ENCODE measurements at places on chromosomes 4 and X.

DNA sequence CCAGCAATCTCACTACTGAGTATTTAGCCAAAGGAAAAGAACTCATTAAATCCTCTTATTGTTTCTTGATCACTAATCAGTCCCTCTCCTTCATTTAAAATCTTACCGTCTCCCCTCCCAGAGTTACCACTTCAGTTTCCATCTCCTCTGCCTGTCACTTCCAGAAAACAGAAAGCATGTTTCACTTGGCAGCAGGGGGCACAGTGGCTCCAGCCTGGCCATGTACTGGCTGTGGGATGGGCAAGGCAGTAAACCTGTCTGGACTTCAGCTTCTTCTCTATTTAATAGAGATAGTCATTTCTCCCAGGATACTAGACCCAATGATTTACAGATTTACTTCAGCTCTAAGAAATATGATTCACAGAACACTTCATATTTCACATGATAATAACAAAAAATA lies 63.2 kb downstream of the CD40LG start:
- peak; percentile 17 for DNase-seq

GRCh38 chrX:3527166-3527565 lies 180.7 kb upstream of the MXRA5 start:
- no peak for DNase-seq

DNA sequence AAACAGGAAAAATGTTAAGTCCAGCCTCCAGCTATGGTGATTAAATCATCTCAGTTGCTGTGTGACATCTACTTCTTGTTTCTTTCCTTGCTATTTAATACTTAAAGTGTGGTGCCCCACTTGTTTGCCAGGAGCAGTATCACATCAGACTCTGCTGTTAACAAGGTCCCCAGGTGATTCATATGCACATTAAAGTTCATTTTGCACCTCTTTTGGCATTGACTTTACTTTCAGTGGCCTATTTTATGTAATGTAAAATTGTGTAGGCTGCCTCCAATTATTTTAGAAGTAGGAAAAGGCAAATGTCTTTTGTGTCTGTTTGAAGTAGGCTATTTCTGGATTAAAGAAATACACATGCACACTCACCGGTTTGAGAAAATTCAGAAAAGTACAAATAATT lies 47.5 kb downstream of the CPE start:
- DNase-seq, result no peak

DNA sequence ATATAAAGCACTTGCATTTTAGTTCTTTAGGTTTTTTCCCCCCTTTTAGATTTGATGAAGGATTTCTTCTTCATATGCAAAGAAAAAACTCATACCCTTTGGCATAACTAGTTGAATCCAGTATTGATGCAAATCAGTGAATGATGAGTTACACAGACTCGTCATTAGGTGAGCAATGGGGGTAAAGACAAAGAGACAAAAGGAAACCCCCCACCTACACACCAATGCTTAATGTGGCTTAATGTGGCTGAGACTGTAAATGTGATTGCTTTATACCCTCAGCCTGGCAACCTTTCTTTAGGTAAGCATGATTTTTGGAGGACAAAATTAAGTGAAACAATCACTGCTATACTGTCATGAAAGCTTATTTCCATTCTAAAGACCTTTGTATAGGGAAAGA lies 39.5 kb downstream of the CD40LG start:
- no peak for DNase-seq

GRCh38 chr4:31272331-31273061 lies 552.3 kb downstream of the PCDH7 start:
- DNase-seq, result no peak

GRCh38 chrX:129652565-129653169 lies 2.1 kb downstream of the APLN start:
- DNase-seq, result no peak

DNA sequence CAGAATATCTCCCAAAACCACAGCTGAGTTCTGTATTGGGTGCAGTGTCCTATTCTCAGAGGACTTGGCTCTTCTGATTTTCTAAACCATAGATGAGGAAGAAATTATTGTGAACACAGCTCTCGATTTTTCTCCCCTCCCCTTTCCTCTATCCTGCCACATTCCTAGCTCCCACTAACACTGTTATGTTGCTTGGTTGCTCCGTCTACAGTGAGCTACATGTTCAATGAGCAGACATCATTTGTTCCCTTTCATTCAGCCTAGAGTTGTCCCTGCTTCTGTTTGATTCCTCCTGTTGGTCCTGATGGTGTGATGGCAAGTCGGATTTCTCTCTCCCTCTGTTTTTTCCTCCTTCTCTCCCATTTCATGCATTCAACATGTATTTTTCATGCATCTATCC lies 65.9 kb downstream of the DIPK2B start:
- DNase-seq, result no peak

- DNase-seq, result no peak
Observed at GRCh38 chrX:2719774-2720447, 28.8 kb downstream of the CD99 start.

DNA sequence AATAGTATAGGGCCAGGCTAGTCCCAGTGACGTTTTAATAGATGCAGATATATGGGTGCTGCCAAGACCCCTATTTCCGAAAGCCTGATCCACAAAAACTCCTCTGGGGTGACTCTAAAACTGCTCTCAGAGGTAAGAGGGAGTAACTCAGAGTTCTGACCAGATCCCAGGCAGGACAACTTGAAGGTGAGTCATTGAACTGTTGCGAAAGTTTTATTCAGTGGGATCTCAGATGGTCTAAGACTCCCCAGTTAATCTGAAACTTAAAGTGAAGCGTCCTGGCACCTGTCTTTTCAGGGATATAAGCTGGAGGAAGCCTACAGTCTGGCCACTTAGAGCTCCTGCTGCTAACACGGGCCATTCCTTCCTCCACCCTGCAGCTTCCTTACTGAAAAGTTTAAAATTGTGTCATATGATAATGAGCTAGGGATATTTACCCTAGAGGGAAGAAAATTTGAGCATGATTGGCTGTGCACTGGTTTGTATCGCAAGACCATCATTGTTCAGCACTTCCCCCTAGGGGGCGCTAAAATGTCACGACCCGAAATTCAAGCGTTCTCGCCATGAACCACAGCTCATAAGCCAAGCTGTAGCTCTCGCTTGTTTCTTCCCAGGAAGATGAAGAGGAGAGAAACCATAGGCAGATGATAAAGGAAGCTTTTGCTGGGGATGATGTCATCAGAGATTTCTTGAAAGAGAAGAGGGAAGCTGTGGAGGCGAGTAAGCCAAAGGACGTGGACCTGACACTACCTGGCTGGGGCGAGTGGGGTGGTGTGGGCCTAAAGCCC lies 19.5 kb downstream of the UTP14A start:
- peak; percentile 39 for DNase-seq

DNA sequence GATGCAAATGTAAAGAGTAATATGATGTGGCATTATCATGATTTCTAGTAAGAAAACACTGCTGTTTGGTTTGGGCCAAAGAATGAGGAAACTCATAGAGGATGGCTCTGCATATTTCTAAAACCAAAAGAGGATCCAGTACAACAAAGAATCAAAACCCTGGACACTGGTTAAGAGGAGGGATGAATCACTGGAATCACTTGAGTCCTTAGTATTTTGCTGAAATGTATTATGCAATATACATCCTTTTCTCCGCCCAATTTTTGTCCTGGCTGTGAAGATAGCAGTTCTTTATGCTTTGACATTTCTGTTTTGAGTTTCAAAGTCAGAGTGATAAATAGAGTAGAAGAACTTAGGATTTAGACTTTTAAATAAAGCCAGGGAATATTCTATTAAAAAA lies 345.9 kb downstream of the PACRGL start:
- no peak for DNase-seq

GRCh38 chrX:49111791-49112190 lies 11.7 kb downstream of the GPKOW start:
- DNase-seq, result no peak

GRCh38 chr4:8872402-8873291 lies 1.0 kb upstream of the HMX1 start:
- no peak for DNase-seq

GRCh38 chr4:89640620-89641366 lies 196.2 kb downstream of the SNCA start:
- DNase-seq, result no peak

- DNase-seq, result no peak
Observed at GRCh38 chr4:151013491-151013890, 1.6 kb downstream of the LRBA start.

- DNase-seq, result no peak
Observed at GRCh38 chr4:3759236-3759635, 6.9 kb upstream of the ADRA2C start.

GRCh38 chr4:158667651-158668198 lies 4.0 kb downstream of the C4orf46 start:
- DNase-seq, result no peak

DNA sequence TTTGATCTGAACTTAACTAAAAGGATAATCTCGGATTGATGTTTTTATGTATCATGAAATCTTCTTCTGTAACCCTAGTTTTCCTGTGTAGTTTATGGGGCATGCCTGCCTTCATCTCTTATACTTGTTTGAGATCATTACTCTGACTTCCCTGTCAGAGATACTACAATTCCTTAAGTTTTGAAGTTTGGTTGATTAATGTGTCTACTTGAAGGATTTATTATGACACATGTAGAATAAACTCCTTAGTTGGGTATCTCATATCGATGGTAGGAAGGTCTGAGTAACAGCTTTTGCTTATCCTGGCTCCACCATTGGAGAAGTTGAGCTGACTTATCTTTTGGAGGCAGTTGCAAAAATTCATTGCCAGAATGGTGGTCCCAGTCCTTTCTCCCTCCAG lies 46.7 kb downstream of the WWC2 start:
- no peak for DNase-seq

DNA sequence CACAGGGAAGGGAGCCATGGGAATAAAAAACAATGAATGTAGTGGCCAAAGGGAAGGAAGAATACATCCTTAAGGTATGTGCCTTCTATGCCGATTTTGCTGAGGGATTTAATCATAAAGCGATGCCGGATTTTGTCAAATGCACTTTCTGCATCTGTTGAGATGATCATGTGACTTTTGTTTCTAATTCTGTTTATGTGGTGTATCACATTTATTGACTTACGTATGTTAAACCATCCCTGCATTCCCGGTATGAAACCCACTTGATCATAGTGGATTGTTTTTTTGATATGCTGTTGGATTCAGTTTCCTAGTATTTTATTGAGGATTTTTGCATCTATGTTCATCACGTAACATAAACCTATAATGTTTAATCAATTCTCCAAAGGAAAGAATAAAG lies 60.0 kb downstream of the SSX7 start:
- DNase-seq, result no peak

GRCh38 chr4:154164931-154165839 lies 326.4 kb downstream of the DCHS2 start:
- DNase-seq, result no peak

DNA sequence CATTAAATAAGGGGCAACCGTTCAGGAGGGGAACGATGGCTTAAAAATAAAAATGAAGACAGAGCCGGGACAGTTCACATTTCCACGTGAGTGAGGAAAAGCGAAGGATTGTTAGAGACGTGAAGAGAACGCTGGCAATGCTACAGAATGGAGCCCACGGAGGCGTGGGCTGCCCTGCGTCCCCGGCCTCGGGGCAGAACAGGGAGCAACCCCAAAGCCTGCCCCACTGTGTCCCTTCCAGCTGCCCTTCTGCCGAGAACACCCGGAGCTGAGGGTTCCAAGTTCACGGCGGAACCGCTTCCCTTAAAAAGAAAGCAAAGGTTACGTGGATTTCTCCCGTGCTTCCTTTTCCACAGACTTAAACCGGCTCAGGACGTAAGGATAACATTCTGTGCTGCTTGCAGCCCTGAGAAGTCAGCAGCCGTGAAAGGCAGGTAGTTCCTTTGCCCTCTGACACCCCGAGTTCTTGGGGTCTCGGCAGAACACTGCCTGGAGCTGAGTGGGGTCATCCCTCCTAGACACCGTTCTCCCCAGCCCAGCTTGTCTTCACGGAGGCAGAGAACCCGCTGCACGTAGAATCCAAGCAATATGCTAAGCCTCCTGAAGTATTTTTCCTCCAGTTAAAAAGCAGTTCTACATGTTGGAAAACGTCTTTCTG lies 14.2 kb downstream of the DHRSX start:
- no peak for DNase-seq

DNA sequence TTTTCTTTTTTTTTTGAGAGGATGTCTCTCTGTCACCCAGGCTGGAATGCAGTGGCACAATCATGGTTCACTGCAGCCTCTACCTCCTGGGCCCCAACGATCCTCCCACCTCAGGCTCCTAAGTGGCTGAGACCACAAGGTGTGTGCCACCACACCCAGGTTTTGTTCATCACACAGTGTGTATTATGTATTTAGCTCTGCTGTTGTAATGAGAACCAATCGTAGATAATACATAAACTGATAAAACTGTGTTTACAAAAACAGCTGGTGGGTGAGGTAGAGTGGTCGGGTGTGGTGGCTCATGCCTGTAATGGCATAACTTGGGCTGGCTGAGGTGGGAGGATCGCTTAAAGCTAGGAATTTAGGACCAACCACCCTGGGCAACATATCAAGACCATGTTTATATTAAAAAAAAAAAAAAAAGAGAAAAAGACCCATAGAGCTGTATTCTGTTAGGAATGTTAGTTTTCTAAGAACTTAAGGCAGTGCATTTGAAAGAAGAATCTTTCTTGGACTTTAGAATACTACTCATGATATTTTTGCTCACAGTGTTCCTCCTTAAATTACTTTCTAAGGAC lies 34.9 kb downstream of the POLR2B start:
- no peak for DNase-seq

DNA sequence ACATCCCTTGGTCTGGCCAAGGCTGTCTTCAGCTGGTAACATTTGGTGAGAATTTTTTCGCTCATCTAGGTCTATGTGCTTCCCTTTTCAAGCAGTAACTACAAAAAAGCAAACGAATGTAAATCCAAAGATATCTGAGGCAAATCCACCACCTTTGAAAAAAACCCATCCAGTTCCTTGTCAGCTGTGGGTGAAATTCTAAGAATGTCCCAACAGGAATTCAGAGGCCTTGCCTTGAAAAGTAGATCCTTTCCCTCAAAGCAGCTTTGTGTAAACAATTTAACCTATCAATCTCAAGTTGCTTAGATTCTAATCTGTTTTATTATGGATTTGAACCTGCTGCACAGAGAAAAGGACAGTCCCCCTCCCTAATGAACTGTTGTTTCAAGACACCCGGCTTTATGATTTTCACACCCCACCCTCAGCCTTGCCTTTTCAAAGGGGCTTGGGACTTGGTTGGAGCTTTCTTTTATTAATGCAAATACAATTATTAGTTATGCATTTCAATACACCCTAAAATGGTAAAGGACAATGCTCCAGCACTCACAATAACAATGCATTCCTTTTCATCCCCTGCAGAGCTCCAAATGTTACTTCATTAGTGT lies 166.6 kb downstream of the LDB2 start:
- DNase-seq, result no peak

DNA sequence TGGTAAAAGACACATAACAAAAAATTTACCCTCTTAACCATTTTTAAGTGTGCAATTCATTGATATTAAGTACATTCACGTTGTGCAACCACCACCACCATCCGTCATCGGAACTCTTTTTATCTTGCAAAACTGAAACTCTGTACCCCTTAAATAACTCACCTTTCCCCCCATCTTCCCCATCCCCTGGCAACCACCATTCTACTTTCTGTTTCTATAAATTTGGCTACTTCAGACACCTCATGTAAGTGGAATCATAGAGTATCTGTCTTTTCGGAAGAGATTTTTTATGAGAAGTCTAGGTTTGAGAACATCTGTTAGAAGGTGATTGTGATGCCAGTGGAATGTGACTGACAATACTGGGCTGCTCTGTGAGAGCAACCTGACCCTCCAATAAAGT lies 39.8 kb upstream of the CCDC149 start:
- DNase-seq, result no peak
